ENCODE measurements at places on chromosomes 4 and X.

DNA sequence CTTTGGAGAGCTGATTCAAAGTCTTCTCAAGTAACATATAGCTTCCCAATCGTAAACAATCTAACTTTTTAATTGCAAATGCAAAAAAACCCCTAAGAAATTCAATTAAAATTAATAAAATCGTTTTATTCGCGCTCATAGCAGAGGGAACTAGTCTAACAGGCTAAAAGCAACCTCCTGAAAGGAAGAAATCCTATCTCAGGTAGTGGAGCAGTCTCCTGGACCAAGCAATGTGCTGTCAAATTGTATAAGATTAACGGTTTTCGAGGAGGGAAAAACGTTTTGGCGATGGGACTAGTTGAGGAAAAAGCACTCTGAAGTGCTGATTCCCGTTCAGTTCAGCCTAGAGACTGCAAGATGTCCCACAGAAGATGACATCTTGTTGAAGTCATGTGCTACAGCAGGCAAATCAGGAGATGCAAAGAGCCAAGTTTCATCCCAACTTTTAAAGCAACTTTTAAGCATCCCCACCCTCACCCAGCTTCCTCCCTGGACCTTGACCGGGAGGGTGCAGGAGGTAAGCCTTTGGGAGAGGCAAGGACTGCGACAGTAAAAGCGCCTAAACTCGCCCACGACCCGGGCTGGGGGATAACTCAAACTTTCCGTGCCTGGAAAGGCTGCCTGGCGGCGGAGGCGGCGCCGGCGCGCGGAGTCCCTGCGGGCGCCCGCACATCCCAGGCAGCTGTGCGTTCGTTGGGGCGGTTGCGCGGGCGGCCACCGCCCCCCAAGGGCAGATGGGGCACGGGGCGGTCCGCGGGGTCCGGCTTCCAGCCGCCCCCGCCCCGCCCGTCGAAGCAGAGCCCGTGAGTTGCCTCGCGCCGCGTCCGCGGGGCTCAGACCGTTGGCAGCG, 784 bp downstream of the MAP7D3 start:
- no peak for DNase-seq

- no peak for DNase-seq
Observed at GRCh38 chr4:26766141-26766540, 94.5 kb upstream of the STIM2 start.

- DNase-seq = no peak
Observed at GRCh38 chr4:185119927-185120630, 23.0 kb upstream of the SLC25A4 start.

GRCh38 chr4:15868111-15868510, 70.4 kb downstream of the FGFBP1 start:
- no peak for DNase-seq

- no peak for DNase-seq
Observed at GRCh38 chr4:154478128-154478527, 13.5 kb downstream of the DCHS2 start.

DNA sequence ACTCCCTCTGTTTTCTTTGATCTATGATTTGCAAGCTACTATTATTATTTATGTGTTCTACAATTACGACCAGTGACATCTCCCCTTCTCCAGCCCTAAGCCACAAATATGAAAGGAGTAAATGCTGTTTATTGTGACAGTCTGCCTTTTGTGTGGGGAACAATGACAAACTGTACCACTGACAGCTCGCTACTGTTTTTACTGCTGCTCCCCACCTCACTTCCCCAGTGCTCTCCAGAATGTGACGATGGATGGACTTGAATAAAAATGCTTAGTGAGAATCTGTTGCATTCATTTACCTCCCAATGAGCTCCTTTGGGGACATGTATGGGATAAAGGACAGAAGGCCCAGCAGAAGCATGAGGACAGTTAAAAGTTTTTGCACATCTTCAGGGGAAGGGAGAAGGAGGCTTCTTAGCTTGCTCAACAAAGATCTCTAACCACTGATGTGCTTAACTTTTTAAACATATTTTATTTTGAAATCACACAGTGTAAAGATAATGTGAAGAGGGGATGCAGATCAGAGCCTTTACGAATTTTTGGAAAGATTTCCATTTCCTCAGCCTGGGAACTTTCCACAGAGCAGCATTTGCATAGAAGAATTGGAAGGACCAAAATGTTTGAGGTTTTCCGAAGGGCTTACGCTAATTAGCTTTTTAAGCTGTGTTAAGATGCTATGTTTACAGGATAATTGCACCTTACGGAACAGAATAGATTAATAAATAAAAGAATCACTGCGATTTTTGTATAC, 485.1 kb upstream of the TENM3 start:
- no peak for DNase-seq

- DNase-seq = no peak
Observed at GRCh38 chr4:186586205-186586604, 30.8 kb upstream of the MTNR1A start.

- DNase-seq = peak; percentile 82
Observed at GRCh38 chr4:121726642-121727268, 30.0 kb upstream of the ANXA5 start.

GRCh38 chr4:184806229-184806550, 19.6 kb downstream of the ACSL1 start:
- no peak for DNase-seq

DNA sequence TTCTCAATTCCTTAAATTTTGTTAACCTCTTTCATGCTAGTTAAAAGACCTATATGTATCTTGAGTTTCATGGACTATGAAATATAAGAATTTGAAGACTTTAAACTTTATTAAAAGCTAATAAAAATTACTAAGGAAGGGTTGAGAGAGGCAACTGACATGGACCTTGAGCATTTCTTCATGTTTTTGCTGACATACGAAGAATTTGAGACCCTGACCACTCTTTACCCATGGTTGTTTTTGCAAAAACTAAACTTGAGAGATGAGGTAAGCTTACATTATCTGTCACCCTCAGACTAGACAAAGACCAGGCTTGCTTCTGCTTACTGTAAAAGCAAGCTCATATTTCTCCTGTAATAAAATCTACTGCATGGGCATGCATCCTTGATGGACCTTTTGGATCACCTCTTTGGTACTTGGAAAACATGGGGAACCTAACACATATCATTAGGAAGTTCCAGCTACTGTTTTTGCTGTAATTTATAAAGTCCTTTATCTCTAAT, 338.2 kb upstream of the PABPC4L start:
- DNase-seq = no peak

DNA sequence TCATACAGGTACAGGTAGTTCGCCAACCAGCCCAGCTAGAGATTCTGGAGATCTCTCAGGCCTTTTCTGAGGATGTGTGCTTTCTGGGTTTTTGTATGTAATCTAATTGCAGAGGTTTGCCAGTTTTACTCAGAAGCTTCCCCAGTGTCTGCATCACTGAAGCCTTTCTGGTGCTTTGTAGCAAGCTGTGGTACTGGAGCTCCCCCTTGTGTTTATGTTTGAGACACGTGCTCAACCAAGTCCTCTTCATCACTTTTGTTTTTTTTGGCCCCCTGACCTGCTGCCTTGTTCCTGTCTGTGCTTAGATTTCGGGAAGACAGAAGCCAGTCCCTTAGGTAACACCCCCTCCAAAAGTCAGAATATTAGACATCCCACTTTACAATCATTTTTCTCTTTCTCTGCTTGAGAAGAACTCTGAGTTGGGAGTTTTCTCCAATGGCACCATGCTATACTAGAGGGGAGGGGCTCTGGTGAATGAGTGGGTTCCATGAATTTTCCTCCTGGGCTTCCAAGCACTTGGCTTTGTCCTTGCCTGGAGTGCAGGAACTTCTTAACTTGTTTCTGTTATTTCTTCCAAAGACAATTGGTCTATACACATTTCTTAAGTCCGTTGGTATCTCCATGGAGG, 128.4 kb upstream of the TBC1D9 start:
- peak; percentile 79 for DNase-seq

DNA sequence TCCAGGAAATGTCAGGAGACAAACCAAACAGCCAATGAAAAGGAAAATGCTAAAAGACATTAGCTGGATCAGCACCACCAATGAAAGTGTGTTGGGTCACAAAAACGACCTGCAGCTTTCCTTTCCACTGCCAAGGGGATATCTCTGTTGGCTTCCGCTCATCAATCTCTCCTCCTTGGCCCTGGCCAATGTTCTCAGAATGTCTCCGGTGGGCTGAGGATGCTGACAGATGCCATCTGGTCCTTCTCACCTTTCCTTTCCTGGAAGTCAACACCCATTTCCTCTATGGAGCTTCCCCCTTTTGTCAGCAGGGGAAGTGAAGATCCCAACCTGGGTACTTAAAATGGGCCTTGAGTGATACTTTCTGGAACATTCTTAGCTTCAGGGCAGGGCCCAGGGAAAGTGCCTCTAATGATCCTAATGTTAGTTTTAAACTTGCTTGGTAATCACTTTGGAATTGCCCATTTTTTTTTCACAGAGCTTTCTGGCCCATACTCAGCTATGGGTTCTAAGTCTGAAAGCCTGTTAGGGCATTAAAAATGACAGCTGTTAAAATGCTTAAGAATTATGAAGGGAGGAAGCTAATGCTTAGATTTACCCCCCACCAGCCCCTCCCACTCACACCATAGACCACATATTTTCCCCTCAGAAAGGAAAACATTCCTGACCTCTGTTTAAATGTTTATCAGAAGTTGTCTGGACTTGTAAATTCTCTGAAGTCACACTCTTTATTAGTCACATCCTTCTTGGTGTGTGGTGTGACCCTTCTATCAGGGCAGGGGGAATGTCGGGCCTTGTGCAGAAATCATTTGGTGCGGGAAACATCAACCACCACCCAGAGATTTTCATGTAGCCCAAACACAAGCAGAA, 29.2 kb downstream of the IGFBP7 start:
- DNase-seq = no peak

DNA sequence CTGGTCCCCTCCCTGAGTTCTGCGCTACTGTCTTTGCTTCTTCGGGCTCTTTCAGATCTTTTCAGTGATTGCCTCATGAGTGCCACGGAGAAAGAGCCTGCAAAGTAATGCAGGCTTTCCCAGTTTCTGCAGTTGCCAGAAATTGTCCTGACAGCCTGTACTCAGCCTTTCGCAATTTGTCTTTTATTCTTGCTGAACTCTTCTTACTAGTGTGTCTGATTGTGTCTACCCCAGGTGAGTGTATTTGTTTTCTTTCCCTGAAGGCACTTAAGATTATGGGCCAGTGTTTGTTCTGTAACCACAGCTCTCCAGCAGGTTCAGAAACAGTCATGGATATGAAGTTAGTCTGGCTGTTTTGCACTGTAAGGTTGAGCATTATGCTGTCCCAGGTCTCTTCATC, 47.1 kb downstream of the FAM193A start:
- no peak for DNase-seq

DNA sequence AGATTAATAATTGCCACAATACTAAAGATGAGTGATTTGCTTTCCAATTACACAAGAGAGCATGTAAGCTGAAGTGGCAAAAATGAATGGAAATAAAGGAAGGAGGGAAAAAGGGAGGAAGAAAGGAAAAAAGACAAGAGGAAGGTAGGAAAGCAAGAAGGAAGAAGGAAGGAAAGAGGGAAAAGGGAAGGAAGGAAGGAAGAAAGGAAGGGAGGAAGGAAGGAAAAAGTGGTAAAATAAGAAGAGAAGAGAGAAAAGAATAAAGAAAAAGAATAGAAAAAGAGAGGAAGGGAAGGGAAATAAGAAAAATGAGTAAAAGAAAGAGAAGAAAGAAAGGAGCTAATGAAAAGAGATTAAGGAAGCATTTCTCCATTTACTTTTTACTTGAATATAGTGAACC, 4.6 kb downstream of the NDST4 start:
- DNase-seq = no peak

DNA sequence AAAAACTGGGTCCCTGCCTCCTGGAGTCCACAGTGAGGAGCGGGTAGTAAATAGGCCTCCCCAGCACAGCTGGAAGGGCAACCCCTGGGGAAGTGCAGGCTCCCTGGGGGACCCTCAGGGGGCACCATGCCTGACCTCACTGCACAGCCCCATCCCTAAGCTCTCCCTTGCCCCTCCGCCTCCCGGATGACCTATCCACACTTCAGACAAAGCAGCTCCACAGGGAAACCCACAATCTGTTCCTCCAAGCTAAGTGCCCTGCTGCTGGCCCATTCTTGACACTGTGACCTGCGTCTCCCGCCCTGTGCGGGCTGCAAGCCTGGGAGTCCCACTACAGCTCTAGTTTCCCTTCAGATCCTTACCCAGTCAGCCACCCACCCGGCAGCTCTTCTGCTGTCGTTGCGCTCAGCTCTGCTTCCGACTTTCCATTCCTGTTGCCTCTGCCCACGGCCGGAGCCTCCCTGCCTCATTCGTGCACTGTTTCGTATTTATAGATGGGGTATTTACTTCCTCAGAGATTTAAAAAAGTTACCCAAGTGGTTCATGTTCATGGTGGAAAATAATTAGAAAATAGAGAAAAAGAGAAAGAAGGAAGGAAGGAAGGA, 47.0 kb upstream of the STOX2 start:
- no peak for DNase-seq
